Left lung (tissue), 14 donors: ENCODE measurements at places on chromosomes 12 and 14.

GRCh38 chr14:20489093-20489994 is 16.0 kb upstream of the RNASE10 start:
- no peak for DNase-seq

DNA sequence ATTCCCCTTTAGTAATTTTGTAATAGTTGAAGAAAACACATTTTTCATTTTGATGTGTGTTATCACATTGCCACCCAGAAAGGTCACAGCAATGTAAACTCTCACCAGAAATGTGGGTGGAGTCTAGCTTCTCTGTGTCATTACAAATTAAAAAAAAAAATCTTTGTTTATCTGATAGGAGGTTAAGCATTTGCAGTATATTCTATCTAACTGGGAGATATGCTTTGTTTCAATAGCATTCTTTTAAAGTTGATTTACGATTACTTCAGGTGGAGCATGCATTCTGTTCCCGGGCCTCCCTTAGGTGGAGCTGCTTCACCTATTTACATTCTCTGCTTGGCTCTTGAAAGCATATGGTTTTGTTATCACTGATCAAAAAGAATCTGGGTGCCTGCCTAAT is 7.8 kb downstream of the ADIPOR2 start:
- DNase-seq, result no peak

GRCh38 chr12:3185260-3185870 is 108.2 kb downstream of the TSPAN9 start:
- no peak for DNase-seq

DNA sequence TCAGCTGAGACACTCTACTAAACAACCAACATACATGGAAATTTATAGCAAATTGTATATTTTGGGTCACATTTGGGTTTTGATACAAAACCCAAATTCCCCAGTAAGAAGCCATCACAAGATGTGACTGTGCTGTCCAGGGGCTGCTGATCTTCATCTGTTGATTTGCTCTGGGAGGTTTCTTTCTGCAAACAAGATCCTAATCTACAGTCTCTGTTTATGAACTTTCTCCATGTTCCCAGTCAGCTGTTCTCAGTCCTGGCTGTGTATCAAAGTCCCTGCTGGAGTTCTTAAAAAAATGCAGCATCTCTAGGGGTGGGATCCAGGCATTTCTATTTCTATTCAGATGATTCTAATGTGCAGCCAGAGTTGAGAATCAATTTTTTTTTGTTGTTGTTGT is 85.1 kb downstream of the ATP23 start:
- no peak for DNase-seq

DNA sequence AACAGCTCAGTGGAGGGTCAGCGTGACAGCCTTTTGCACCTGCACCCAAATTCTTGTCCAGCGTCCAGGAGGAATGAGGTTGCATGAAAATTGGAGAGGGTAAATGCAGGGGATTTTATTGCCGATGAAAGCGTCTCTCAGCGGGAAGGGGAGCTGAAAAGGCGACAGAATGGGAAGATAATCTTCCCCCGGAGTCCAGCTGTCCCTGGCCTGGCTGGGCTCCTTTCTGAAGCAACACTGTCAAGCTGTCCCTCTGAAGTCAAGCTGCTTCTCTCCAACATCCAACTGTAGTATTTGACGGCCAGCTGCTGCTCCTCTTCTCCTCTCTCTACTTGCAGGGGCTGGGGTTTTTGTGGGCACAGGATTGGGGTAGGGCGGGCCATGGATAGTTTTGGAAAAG is 32.7 kb downstream of the NOPCHAP1 start:
- no peak for DNase-seq
